ENCODE measurements at places on chromosomes 4 and X.

GRCh38 chrX:71991164-71991563, 80.5 kb downstream of the NHSL2 start:
- DNase-seq, result no peak

DNA sequence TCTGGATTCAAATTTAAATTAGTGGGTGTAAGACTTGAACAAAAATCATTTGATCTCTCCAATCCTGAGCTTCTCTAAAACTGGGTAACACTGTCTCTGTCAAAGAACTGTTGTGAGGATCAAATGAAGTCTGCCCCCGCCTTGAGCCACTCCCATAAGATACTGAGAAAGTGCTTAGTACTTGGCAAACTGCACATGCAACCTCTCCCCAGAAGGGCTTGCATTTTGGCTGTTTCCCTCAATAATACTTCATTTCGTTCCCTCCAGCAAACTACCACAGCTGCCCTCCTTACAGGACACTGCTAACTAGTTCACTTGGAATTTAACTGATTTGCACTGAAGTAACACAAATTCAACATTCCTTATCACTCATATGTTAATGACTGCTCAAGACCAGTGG, 79.8 kb downstream of the APBB2 start:
- DNase-seq, result no peak

DNA sequence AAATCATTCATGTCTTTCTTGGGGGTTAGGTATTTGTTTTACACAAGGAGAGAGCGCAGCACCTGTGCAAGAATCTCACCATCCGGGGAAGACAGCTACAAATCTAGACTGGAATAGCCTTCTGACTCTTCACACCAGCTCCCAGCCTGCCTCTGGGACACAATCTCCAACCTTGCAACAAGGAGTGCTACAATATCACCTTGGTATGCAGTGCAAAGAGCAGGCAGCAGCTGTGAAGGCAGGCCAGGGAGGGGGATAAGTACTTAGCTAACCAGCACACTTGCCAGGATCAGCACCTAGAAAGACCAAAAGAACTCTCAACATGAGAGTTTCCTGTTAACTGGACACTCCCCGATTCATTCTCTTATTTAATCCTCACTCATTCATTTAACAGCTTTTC, 235.3 kb downstream of the AR start:
- no peak for DNase-seq

DNA sequence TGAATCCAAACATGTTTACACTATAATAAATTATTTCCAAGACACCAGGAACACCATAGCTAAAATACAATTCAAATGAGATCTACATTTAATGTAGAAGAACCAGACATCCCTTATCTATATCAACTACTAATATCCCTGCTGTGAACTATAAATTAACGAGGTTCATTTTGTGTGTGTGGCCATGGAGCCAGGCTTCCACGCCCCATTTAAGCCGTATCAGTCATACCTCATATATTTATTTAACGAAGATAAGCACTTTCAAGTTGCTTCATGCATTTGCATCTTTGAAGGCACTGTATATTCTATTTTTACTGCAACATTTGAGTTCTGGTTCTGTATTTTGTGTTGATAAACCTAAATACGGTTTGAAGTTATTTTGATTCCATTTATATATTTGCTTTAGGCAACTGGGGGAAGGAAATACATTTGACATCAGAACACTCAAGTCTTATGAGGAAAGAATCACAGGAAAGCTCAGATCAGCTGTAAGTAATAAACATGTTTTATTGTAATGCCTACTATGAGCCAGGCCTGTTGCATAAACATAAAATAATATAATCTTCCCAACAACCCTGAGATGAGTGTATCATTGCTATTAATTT, 45.1 kb upstream of the WDR17 start:
- DNase-seq, result no peak

DNA sequence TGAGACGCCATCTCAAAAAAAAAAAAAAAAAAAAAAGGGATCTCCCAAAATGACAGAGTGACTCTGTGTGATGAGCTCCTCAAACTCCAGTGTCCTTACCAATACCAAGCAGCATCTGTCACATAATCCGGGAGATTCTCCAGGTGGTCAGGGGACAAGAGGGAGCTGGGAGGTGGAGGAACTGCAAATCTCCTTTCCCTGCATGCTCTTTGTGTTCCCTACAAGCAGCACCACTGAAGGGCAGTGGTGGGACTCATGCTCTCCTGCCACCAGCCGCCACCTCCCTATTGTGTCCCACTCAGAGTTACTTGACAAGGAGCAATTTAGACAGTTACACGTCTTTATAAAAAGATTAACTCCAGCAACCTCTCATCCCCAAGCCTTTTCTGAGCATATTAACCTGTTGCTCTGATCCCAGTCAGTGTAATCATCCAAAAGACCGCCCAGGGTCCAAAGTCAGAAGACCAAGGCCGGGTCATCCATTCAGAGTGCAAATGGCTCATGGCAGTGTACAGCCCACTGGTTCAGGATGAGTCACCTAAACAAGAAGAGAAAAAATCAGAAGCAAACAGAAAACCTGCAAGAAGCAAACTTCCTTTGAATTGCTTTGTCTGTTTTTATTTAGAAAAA, 23.6 kb downstream of the MGST2 start:
- DNase-seq, result no peak

DNA sequence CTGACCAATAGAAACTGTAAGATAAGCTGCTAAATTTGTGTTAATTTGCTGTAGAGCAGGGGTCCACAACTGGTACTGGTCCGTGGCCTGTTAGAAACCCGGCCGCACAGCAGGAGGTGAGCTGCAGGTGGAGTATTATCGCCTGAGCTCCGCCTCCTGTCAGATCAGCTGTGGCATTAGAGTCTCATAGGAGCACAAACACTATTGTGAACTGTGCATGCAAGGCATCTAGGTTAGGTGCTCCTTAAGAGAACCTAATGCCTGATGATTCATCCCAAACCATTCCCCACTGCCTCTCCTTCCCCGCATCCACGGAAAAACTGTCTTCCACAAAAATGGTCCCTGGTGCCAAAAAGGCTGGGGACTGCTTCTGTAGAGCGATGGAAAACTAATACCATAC, 19.7 kb downstream of the FBXW7 start:
- DNase-seq, result no peak

GRCh38 chrX:7145454-7145853, 2.1 kb upstream of the STS start:
- no peak for DNase-seq

DNA sequence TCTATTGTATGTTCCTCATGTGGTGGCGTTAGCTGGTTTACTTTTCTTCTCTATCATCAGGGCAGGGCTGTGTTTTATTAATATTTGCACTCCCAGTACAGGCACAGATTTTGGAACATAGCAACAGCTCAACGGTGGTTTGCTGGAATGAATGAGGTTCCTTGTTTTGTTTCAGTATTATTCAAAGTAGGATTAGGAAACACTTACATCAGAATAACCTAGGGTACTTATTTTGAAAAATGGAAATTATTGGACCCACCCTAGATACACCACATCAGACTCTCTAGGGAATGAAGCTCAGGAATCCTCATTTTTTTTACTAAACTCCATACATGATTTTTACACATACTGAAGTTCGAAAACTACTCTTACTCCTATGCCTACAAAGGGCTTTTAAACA, 108.8 kb upstream of the ENPEP start:
- no peak for DNase-seq

DNA sequence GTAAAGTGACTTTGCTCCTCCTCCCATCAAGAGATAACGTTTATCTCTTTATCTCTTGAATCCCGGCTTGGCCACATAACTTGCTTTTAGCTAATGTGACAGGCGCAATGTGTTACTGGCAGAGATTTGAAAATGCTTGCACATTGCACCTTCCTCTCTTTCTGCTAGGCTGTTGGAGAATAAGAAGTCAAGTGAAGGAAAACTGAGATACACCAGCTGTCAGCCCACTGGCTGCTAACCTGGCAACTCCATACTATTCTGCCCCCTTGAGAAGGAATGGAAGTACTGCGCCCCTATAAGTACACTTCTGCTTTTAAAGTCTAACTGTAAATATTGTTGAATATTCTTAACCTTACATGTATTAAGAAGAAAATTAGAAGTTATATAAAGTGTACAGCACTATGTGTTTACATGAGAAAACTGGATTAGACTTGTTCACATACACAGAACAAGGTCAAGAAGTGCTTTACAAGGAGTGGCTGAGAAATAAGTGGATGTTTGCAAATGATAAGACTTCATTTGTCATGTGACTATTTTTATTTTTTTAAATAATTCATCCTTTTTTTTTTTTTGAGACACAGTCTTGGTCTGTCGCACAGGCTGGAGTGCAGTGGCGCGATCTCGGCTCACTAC, 424.5 kb upstream of the CTSO start:
- no peak for DNase-seq

DNA sequence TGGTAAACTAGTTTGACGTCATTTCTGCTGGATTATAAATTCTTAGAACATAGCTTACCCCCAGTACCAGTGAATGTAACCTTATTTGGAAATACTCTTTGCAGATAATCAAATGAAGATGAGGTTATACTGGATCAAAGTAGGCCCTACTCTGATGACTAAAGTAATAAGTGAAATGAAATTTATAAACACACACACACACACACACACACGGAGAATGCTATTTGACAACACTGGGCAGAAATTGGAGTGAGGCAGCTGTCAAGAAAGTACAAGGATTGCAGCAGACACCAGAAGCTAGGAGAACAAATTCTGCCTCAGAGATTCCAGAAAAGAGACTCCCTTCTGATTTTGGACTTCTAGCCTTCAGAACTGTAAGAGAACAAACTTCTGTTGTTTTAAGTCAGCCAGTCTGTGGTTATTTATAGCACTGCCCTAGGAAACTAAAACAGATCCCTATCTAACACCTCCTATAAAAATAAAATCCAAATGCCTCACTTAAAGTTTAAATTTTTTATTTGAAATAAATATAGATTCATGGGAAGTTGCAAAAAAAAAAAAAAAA, 448.6 kb downstream of the PCDH18 start:
- no peak for DNase-seq

GRCh38 chrX:3504916-3505315, 158.5 kb upstream of the MXRA5 start:
- no peak for DNase-seq

DNA sequence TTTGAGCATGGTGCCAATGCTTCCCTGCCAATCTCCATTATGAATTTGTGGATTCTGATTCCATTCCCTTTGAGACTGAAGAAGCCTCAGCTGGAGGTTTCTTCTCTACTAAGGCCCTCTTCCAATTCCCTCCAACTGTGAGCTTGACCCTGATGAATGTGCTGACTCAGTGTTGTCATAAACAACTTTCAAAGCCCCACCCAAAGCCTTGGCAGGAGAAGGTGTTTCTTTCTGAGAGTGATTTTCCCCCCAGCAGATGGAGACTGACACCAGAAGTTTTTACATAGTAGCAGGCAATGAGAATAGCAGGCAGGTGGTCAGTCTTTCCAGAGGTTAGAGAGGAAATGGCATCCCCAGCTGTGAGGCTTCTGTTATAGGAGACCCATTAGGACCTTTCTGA, 53.1 kb downstream of the OCRL start:
- DNase-seq, result no peak

- DNase-seq, result no peak
Measured at GRCh38 chr4:129094347-129094746, 1.0 kb upstream of the SCLT1 start.

GRCh38 chr4:16233569-16234177, 7.4 kb upstream of the TAPT1 start:
- no peak for DNase-seq

DNA sequence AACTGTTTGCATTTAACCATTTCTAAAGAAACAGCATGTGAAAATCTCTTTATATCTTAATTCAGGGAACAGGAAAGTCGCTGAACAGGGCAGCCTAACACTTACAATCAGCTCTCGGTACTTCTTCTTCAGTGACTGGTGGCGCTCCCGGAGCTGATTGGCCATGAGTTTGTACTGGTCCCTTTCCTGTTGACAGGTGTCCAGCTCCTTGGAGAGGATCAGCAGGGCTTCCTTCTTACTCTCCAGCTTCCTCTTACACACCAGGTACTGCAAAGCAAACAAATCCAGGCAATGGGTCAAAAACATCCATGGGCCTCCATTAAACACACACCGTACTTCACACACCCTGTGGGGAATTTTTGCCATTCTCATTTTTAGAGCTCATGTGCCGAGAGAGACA, 36.4 kb downstream of the CCDC149 start:
- DNase-seq, result no peak
